Left ventricle myocardium superior (tissue), 1 donor: ENCODE measurements at places on chromosomes 13 and 19.

DNA sequence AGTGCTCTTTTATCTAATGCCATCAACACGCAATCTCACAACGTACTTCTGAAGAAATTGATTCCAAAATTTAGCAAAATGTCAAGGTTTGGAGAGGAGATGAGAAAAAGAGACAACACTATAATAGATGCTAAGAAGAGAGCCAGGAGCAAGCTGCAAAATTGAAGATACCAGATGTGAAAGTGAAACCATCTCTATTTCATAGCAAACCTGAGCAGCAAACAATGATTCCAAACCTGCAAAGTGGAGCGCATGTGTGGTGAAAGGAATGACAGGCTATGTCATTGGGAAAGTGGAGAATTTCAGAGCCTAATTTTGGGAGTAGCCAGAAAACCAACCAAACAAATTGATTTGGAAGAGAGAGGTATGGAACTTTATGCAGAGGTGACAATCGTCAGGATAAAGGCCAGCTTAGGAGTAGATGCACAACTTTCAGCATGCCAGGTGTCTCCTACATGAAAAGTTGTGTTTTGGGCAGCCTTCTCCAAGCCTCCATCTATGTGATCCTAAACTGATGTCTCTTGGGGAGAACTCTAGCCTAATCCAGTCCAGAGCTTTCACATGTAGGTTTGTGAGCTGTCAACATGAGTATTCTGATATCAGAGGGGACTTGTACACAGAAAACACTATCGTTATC lies 158.4 kb upstream of the FNDC3A start:
- no peak for DNase-seq

DNA sequence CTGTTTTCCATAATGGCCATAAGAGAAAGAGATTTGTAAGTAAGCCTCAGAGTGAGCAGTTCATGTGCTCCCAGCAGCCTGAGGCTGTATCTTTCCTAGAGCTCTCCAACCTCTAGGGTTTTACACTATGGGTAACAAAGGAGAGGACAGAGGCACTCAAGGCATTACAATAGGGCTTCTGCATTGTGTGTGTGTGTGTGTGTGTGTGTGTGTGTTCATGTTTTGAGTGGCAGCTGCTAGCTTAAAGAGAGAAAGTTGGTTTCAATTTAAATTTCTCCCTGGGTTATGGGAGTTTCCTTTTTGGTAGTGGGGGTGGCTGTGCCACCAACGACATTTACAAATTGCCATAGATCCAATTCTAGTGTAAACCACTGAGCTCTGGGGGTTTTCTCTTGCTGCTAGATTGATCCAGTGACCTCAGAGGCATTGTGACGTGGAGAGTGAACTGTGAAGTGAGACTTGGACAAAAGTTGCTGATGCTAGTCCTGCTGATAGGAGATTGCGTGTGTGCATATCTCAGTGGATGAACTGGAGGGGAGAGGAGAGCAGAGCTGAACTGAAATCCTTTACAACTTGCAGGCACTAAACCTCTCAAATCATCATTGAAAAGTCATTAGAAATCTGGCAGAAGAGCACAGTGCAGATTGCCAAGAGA lies 67.2 kb upstream of the OLFM4 start:
- DNase-seq, result no peak

GRCh38 chr19:2680808-2681207 lies 21.7 kb downstream of the GNG7 start:
- no peak for DNase-seq

GRCh38 chr13:52862358-52863206 lies 14.1 kb upstream of the PCDH8 start:
- DNase-seq, result peak; percentile 28

- DNase-seq, result peak; percentile 65
Observed at GRCh38 chr19:15378534-15379082, 979 bp downstream of the AKAP8 start.

DNA sequence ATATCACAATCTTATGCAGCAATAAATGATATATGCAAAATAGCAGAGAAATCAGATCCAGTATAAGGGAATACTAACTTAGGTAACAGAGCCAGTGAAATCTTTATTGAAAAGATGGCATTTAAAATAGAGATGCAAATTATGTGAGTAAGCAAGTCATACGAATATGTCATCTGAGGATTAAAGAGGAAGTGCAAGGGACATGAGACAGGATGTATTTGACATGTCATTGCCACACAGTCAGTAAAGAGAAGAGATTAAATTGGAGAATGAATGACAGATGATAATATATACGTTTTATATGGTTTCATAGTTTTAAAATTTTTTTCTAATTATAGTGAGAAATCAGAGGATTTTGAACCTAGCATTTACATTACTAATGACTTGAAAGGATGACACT lies 426.4 kb downstream of the SLITRK5 start:
- DNase-seq, result no peak

GRCh38 chr19:29475469-29475868 lies 50.3 kb upstream of the VSTM2B start:
- DNase-seq, result no peak

DNA sequence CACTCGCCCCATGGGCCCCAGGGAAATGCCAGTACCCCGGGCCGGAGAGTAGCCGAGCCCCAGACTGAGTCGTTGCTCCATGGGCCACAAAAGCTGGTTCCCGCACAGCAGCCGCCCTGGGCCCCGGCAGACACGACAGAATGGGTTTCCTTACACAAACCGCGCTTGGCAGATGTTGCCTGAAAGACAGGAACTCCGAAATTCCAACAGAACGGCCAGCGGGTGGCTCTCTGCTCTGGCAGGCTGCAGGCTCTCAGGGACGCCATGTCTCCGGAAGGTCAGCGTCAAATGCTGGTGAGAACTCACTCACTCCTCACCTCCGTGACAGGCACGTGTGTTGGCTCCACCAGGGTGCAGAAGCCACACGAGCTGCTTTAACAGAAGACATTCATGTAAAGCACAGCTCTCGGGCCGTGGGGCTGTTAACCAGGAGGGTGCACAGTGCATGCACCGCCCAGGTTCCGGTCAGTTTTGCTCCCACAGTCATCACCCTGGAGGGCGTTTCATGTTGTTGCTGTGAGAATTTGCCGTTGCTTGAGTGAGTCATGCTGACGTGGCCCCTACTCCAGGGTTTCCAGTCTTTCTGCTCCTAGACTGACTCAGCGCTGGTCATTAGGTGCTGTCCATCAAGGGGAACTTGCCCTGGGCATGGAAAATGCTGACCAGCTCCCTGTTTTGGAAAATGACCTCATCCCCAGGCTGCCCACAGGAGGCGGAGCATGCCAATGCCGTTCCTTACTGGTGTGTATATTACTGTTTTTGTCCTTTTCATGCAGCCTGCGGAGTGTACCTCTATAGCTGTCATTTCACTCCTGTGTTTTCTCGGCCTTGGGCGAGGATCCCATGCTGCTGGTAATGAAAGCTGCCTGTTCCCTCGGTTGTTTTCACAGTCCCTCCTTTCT lies 44.8 kb downstream of the ANKRD10 start:
- DNase-seq, result peak; percentile 71

DNA sequence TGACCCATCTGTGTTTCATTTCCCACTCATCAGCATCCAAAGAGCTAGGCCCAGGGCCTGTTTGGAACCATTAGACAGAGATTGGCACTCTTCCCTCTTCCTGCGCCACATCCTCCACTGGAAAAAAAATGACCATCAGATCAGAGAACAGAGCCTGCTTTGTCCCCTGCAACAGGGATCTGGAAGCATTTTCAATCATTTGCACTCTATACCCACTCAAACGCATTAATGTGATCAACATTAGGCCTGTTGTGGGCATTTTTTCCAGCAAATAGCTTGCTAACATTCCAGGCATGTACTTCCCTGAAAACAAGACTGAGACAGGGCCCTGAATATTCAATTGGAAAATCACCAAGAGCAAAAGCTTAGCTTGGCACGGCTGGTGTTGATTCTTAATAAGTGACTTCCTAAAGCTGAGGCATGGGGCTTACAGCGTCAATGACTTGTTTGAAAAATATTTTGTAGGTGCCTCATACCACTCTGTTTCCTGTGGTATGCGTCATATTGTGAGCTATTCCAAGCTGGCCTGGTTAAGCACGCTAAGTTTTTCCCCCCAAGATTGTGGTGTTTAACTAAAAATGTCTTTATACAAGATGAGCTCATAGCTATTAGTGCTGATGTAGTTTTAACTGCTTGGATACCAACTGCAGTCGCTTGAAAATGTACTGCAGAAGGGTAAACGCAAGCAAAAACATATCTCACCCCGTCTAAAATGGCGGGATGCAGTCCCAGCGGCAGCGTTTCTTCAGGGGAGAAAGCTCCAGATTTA lies 404.4 kb downstream of the SPRY2 start:
- no peak for DNase-seq

- no peak for DNase-seq
Observed at GRCh38 chr13:28636069-28636468, 22.9 kb upstream of the POMP start.

DNA sequence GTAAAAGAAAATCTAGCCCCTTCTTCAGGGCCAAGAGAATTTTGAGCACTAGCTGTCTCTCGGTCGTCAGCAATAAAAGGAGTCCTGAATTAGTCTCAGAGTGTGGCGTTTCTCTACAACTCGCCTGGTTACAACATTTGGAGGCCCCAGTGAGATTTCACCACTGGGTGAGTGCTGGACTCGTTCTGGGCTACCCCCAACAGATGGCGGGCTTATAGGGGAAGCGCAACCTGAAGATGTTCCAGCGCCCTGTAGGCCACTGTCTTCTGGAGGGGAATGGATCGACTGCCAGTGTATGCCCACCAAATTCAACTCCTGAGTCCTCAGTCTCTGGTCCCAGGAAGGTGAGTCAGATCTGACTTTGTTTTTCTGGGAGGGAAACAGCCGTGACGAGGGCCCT lies 11.7 kb upstream of the ZNF181 start:
- DNase-seq, result no peak

GRCh38 chr13:98110749-98111148 lies 32.1 kb upstream of the FARP1 start:
- DNase-seq, result no peak

GRCh38 chr19:32337084-32337808 lies 8.2 kb upstream of the ZNF507 start:
- DNase-seq, result no peak

DNA sequence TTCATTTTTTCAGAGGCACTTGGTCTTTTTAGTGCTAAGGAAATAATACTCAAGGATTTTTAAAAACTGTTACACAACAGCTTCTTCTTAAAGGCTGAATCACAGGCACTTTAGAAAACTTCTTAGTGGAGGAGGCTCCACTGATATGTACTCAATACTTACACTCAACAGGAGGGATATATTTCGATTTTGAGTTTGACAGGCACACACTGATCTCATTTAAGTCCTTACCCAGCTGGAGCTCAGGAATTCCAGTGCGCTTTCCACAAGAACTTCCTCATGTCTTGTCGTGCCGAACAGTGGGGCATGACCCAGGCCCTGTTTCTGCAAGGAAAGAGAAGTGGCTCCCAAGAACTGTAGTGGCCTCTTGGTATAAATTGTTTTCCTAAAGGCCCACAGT lies 103.8 kb downstream of the RGCC start:
- no peak for DNase-seq

DNA sequence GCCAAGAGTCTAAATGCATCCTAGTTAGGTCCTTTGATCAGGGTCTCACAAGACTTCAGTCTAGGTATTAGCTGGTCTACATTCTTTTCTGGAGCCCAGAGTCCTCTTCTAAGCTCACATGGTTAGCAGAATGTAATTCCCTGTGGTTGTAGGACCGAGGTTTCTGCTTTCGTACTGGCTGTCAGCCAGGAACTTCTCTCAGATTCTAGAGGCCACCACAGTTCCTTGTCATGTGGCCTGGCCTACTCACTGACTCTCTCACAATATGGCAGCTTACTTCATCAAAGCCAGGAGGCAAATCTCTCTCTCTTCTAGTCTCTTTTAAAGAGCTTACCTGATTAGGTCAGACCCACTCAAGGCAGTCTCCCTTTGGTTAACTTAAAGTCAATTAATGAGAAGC lies 82.9 kb downstream of the POU4F1 start:
- no peak for DNase-seq
